PC-9 (cell line): ENCODE measurements at places on chromosomes 11 and 22. TPM values are rescaled to one million over a fixed set of nuclear protein-coding genes. Genes with fewer than 3 reads are reported as not detected.

DNA sequence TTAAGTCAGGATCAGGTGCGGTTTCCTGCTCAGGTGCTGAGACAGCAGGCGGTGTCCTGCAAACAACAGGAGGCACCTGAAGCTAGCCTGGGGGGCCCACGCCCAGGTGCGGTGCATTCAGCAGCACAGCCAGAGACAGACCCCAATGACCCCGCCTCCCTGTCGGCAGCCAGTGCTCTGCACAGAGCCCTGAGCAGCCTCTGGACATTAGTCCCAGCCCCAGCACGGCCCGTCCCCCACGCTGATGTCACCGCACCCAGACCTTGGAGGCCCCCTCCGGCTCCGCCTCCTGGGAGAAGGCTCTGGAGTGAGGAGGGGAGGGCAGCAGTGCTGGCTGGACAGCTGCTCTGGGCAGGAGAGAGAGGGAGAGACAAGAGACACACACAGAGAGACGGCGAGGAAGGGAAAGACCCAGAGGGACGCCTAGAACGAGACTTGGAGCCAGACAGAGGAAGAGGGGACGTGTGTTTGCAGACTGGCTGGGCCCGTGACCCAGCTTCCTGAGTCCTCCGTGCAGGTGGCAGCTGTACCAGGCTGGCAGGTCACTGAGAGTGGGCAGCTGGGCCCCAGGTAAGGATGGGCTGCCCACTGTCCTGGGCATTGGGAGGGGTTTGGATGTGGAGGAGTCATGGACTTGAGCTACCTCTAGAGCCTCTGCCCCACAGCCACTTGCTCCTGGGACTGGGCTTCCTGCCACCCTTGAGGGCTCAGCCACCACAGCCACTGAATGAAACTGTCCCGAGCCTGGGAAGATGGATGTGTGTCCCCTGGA is at the start of gene MYO7A:
Gene MYO7A, plus strand, starts transcription at position 327 of the 772 bp plus-strand sequence. CDS start 2,389 bp downstream, outside the sequence.
- H3K36me3 ChIP-seq: no peaks in the 10 kb centered on the region
- no peak within 1 kb of the TSS for H3K27ac ChIP-seq
- H3K4me1 ChIP-seq: no peaks in the 10 kb centered on the region
- H3K27me3 ChIP-seq: no peaks in the 10 kb centered on the region

The TRPM5 gene
- not detected in 2 replicates for total RNA-seq

The C11orf86 gene
- total RNA-seq: not detected in 2 replicates

- no peak overlapping the region for H3K27ac ChIP-seq
- no peak overlapping the region for H3K4me3 ChIP-seq
- no peaks in the 10 kb centered on the region for H3K4me1 ChIP-seq
- H3K36me3 ChIP-seq: no peaks in the 10 kb centered on the region
- DNase-seq: no peak
Measured at GRCh38 chr11:12389676-12390657, 12.6 kb downstream of the PARVA start.

The SPDYC gene
- total RNA-seq: not detected in 2 replicates

- H3K4me3 ChIP-seq: no peak overlapping the region
- DNase-seq: no peak
- no peak overlapping the region for H3K27ac ChIP-seq
- H3K27me3 ChIP-seq: no peaks in the 10 kb centered on the region
Measured at GRCh38 chr11:105910095-105910715, 111.8 kb downstream of the MSANTD4 start.

- no peak overlapping the region for H3K27ac ChIP-seq
- H3K36me3 ChIP-seq: no peaks in the 10 kb centered on the region
- H3K4me1 ChIP-seq: no peaks in the 10 kb centered on the region
- H3K4me3 ChIP-seq: no peak overlapping the region
- DNase-seq: no peak
Measured at GRCh38 chr11:109208121-109208520, 213.9 kb upstream of the C11orf87 start.

DNA sequence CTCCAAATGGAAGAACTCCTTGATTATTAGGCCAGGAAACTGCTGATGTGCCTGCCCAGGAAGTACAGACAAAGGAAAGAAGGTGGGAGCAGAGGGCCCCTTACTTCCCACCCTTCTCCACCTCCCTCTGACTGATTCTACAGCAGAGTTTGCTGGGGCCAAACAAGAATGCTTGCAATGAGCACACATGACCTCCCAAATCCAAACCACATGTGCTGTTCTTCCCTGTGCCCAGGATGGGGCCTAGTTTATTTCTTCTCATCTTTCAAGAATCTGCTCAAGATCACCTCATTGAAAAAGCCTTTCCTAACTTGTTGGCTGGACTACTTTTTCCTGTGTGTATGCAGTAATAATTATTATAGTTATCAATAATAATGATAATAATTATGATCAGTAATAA is 286.1 kb downstream of the RAB38 start:
- no peak overlapping the region for H3K27ac ChIP-seq
- no peak overlapping the region for H3K4me3 ChIP-seq
- no peaks in the 10 kb centered on the region for H3K36me3 ChIP-seq
- H3K27me3 ChIP-seq: no peaks in the 10 kb centered on the region
- DNase-seq: no peak

GRCh38 chr11:18578975-18579598 is 9.4 kb downstream of the UEVLD start:
- no peaks in the 10 kb centered on the region for H3K27me3 ChIP-seq
- H3K36me3 ChIP-seq: peaks cover 18% of the 10 kb centered on the region; the same call in 1 of the 2 replicates
- H3K4me3 ChIP-seq: no peak overlapping the region
- DNase-seq: no peak
- H3K27ac ChIP-seq: peak overlapping the region; percentile 29

DNA sequence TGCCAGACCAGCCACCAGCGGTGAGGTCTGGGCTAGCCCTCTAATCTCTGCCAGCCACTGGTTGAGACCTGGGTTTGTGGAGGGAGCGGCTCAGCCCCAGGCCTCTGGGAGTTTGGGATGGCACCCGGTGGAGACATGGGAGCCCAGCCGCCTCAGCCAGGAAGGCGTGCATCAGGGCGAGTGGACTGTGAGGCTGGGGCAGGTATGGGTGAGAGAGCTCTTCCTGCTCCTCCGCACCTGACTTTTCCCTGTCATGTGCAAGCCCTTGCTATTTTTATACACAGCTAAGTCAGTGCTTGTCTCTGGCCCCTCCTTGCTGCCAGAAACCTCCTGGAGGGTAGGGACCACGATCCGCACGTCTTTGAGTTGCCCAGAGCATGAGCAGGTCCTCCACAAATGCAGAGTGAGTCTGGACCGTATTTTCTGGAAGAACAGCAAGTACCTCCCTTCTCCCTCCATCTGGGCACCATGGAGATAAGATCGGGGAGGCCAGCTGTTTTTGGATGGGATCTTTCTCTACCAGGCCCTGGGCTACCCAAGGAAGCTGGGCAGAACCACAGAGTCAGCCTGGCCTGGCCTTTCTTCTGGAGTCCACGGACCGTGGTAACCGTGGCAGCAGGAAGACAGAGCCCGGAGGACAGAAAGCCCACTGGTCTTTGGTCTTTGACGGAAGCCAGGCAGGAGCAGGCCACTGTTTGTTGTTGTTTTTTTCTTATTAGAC is 53.3 kb downstream of the IGLL1 start:
- peaks cover 91% of the 10 kb centered on the region for H3K27me3 ChIP-seq
- no peaks in the 10 kb centered on the region for H3K36me3 ChIP-seq
- H3K4me3 ChIP-seq: no peak overlapping the region
- H3K4me1 ChIP-seq: no peaks in the 10 kb centered on the region

DNA sequence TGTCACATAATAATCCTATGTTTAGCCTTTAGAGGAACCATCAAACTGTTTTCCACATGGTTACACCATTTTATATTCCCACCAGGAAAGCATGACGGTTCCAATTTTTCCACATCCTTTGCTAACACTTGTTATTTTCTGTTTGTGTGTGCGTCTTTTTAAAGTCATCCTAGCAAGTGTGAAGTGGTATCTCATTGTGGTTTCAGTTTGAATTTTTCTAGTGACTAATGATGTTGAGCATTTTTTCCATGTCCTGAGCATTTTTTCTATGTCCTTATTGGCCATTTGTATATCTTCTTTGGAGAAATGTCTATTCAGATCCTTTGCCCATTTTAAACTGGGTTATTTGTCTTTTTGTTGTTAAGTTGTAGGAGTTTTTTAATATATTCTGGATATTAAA is 53.7 kb upstream of the DEPDC7 start:
- H3K27me3 ChIP-seq: no peaks in the 10 kb centered on the region
- peaks cover 17% of the 10 kb centered on the region for H3K36me3 ChIP-seq
- no peak for DNase-seq
- H3K4me3 ChIP-seq: no peak overlapping the region
- no peak overlapping the region for H3K27ac ChIP-seq
- H3K4me1 ChIP-seq: no peaks in the 10 kb centered on the region

- no peaks in the 10 kb centered on the region for H3K27me3 ChIP-seq
- peaks cover 16% of the 10 kb centered on the region for H3K4me1 ChIP-seq
- H3K36me3 ChIP-seq: no peaks in the 10 kb centered on the region
- no peak overlapping the region for H3K27ac ChIP-seq
Measured at GRCh38 chr22:41367039-41367679, 14.6 kb upstream of the TEF start.
